Activated T-helper 1 cell treated with Interleukin-2 at 50 U/mL for 16 hours (primary cell): ENCODE measurements at places on chromosomes 4 and X.

DNA sequence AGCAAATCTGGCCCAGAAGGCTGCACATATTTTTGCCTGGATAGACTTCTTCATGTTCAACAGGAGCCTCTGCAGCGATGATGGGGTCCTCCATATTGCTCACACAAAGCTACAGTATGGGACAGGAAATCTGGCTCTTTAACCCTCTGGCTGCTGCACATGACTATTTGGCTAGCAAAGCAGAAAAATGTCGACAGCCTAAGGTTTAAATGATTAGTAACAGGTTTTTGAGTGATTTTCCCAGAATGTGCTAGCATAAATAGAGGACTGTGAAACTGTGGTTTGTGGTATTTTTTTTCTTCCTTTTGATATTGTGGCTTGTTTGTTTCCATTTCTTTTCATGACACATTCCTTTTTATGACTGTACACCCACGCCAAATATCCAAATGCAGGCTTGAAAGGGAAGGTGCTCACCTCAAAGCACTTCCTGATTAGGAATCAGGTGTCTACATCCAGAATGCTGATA lies 120.2 kb upstream of the GK2 start:
- no peak for DNase-seq

DNA sequence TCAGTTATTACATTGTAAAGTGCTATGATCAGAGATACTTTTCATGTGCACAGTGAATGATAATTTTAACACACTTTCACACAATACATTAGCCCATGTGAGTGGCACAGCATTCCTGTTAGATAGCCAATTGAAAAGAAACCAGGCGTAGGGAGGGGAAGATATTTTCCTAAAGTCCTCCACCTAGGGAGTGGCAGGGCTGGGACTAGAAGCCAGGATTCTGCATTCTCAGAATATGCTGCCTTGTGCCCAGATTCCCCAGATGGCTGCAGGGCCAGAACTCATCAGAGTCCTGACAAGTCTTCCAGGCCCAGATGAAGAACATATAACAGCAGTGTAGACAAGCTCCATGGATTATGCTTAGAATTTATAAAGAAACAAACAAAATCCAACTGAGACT lies 350.2 kb downstream of the AFF2 start:
- DNase-seq: no peak

DNA sequence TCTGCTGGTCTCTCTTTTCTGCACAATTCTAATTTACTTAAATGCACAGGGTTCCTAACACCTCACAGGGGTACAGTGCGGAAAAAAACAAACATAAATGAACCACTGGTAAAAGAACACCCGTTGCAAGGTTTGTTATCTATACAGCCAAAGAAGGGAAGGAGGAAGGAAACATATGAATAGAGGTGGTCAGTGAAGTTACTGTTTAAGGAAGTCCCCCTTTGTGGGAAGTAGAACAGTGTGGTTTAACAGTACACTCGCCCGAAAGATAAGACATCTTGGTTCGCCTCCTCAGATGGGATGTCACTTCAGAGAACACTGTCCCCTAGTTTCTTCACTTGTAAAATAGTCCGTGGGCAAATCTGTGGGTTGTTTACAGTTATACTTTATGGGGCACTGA lies 57.5 kb downstream of the TEC start:
- DNase-seq: no peak

DNA sequence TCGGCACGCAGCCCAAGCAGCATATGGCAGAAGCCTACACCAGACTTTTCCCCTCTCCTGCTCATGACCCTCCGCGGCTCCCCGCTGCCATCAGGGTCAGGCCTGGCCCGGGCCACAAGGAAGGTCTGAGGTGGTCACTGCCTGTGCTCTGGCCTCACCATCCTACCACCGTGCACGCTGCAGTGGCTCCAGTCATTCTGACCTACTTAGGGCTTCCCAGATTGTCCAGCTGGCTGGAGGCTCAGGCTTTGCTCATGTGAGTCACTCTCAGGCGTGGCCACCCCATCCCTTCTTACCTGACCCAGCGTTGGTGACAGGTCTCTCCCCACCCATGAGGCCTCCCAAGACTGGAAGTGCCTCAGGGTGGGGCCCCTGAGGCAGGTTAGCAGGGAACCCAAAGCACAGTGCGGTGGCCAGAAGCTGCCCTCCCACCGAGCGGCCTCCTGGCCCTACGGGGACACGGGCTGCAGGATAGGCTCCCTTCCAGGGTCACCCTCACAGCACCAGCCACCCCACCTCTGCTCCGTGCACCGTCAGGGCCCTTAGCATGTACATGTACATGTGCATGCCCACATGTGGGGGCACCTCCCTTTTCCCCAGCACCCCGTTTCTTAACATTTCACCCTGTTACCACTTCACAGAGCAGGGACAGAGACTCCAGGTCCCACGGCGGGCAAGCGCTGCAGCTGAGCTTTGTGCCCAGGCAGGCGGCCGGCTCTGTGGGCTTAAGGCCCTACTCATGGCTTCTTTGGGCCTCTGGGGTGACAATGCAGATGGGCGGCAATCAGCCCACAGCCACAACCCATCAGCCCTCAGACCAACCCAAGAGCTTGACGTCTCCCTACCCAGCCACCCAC lies 2.2 kb downstream of the TREX2 start:
- no peak for DNase-seq

DNA sequence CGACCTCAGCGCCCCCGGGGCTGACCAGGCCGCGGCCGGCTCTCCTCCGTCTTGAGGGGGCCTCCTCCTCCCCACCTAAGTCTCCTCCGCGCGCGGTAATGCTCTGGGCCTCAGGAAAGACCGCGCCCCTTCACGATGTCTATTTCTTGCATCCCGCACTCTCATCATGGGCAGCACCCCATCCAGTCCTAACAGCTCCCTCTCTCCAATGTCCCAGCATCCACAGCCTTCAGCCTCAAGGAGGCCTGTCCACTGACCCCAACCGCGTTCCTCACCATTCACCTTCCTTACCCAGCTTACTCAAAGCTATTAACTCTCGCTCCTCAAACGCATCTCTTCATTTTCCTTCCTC lies 77.5 kb downstream of the MAGED4 start:
- no peak for DNase-seq

DNA sequence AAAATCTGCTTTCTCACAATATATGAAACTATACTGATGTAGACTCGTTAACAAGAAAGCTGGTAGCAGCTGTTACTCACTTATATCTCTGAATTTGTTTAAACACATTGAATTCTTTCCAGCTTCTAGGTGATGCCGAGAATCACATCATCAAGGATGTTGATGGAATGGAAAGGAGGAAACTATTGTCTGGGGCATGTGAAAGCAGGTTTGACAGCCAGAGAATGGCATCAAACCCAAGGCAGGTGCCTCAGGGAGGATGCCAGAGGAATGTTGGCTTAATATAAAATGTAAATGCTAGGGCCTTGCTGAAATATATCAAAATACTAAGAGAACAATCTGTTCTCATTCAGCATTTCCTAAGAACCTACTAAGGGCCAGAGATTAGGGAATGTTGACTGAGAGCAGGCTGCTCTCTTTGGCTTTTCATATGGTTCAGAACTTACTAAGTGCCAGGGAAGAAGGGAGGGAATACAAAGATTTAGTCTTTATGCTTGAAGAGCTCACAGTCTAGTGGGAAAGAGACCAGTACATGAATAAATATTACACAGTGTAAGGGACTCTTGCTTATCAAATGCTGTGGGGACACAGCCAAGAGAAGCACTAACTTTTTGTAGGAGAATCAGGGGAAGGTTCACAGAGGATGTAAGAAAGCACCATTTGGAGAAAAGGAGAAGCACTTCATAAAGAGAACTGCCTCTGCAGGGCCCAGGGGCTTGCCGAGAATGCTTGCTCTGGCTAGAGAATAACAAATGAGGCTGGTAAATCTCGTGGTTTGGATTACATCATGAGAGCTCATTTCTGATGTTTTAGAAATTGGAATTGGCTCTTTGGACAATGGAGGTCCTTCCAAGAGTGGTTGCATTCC lies 14.7 kb downstream of the SLIT2 start:
- no peak for DNase-seq

GRCh38 chr4:152738827-152739226 lies 40.7 kb downstream of the TIGD4 start:
- no peak for DNase-seq

DNA sequence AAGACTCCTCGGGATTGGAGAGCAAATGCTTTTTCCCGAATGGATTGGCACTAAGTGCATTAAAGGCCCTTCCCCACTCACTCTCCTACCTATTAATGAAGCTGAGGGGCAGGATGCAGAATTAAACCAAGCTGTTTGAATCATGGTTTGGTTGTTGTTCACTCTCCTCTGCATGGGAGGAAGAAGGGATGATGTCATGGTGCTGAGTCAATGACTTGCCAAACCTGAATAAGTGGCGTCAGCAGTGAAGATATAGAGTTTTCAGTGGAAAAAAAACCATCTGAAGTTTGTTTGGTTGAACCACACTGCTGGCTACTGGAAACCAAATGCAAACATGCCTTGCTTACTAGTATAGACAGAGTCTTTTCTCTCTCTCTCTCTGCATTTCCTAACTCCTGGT lies 19.8 kb upstream of the ZXDA start:
- DNase-seq: no peak

DNA sequence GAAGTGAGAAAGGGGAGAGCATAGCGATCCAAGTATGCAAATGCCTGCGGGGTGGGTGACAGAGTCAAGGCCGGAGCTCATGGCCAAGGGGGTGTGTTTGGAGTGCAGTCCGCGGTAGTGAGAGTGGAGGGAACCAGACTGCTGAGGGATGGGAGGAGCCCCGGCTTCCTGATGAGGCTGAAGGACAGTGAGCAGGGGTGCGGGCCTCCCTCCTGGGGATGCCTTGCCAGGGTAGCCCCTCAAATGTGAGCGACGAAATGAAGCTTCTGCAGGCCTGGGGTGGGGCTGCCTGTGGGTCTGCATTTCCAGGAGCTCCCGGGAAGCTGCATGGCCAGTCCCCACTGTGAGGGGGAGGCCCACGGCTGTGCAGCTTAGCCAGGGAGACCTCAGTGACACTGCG lies 45.0 kb downstream of the PSAPL1 start:
- no peak for DNase-seq

DNA sequence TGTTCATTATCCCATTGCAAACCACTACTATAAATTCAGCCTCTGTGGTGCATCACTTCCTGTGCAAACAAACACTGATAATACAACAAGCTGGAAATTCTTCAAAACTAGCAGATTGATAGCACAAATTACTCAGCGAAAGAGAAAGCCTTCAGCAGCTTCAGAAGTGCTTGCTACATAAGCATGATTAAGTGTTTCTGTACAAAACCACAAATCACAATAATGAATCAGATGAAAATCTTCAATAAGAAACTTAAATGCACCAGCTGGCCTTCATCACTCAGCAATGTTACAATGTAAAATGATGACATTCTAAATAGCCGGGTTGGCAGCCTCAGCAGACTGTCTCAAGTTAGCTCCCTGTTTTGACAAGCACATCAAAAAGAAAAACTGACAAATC lies 262.2 kb downstream of the SPOCK3 start:
- DNase-seq: no peak

DNA sequence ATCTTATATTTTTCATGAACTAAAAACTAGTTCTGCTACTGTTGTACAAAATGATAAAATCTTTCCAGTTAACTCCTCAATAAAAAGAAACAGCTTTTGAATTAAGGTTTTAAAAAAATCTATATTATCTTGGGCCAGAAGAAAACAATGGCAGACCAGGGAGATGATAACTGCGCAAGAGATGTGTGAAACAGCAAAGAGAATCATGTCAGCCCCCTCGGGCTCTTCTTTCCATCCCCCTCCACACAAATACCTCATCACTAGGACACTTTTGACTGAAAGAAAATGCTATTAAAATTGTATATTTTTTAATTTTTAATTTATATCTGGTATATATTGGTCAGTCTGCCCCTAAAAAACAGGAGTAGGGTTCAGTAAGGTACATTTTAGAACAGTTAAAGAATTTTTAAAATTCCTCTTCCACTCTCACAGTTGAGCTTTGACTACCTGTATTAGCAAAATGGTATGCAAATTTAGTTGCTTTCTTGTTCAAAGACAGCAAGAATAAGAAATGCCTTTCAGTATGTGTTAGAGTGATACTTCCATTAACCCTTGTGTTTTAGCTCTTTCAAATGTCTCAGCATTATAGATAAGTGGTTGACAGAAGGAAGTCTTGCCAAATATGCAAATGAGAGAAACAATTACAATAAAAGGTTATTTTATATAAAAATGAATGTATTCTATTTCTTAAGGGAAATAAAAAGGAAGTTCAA lies 36.4 kb upstream of the LCORL start:
- no peak for DNase-seq

DNA sequence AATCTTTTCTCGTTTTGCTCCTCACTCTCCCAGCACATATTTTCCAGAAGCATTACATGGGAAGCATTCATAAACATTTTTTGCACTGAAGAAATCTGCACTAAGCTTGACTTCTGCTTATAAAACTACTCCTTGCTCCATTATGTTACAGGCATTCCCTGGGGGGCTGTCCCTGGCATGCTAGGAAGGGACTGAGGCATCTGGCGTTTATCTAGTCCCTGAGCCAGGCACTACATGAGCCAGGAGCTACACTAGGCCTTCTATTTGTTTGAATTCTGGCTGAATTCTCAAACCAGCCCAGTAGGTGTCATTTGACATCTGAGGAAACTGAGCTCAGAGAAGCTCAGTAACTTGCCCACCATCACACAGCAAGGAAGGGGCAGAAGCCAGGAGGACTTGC lies 43.3 kb downstream of the NHSL2 start:
- no peak for DNase-seq

DNA sequence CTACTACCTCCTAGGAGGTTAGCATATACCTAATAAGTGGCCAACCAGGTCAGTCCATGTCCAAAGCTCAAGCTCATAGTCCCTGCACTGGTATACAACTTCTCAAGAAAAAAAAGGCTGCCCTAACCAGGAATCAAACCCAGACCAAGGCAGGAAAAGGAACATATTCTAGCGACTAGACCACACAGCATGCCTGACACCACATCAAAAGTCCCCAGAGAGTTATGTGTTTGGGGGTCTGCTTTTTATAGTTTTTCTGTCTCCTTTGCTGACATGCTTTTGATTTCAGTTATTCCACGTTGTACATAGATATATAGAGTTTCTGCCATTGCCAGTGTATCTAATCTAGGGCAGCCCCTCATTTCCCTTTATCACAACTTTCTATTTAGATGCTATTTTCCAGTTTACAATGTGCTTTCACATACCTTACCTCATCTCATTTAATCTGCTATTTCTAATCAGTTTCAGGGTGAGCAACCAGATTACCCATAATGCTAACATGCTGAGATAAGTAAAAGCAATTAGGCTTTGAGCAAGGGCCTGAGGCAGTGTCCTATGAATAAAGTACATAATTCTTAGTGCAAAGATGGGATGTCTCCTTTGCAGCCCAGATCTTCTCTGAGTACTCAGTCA lies 17.8 kb downstream of the ARHGEF6 start:
- no peak for DNase-seq

GRCh38 chr4:99790796-99791617 lies 25.6 kb upstream of the DAPP1 start:
- no peak for DNase-seq

DNA sequence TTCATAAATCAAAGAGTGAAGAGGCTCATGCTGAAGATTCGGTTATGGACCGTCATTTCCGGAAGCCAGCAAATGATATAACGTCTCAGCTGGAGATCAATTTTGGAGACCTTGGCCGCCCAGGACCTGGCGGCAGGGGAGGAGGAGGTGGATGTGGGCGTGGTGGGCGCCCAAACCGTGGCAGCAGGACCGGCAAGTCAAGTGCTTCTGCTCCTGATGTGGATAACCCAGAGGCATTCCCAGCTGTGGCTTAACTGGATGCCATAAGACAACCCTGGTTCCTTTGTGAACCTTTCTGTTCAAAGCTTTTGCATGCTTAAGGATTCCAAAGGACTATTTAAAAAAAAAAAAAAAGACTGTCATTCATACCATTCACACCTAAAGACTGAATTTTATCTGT lies 44.0 kb upstream of the EFNB1 start:
- DNase-seq: no peak
